ENCODE measurements at places on chromosomes 2 and 18.

- no peak overlapping the region for H3K27ac ChIP-seq
- H3K36me3 ChIP-seq: no peaks in the 10 kb centered on the region
- no peaks in the 10 kb centered on the region for H3K27me3 ChIP-seq
- no peaks in the 10 kb centered on the region for H3K4me1 ChIP-seq
- H3K4me3 ChIP-seq: no peak overlapping the region
These were observed 950.7 kb upstream of the FANCL start for GRCh38 chr2:59191781-59192180.

DNA sequence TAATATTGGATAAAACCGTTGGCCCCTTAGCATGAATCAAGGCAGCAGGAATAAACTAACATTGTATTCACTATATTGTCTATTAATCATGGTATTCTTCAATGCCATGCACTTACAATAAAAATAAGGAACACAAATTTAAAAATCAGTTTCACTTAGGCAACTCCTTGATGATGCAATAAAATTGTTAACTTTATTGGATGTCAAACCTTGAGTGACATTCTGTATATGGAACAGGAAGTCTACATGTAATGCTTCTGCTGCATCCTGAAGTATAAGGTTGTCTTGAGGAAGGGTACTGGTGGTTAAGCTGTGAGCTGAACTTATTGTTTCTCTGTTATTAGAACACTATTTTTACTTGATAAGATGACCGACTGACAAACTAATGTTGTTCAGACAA, 605.5 kb downstream of the SATB2 start:
- no peaks in the 10 kb centered on the region for H3K36me3 ChIP-seq
- no peak for DNase-seq
- H3K27ac ChIP-seq: no peak overlapping the region
- no peaks in the 10 kb centered on the region for H3K4me1 ChIP-seq
- no peak overlapping the region for H3K4me3 ChIP-seq

- H3K36me3 ChIP-seq: no peaks in the 10 kb centered on the region
- no peak overlapping the region for H3K4me3 ChIP-seq
- no peaks in the 10 kb centered on the region for H3K4me1 ChIP-seq
These were observed 1325.4 kb upstream of the ZEB2 start for GRCh38 chr2:145845207-145845894.

DNA sequence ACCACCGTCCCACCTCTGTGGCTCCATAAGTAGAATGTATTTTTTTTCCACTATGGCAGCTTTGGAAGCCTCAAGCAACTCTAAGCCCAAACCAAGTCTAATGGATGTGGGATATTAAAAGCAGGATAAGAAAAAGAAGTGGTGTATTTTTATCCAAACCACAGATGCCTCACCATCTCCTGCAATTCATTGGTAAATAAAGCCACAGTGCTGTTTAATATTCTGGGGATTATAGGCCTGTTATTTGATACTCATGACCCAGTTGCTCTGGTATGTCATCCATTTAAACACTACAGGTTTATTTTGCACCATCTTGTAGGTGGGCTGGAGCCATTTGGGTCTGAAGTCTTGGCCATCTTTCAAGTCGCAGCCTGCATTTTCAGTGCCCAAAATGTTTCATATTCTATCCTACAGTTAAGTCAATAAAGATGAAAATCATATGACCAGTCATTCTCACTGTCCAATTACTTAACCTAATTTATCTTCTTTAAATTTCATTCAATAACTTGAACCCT, 279.5 kb upstream of the EPHA4 start:
- no peaks in the 10 kb centered on the region for H3K4me1 ChIP-seq
- no peak overlapping the region for H3K4me3 ChIP-seq
- no peak overlapping the region for H3K27ac ChIP-seq
- H3K36me3 ChIP-seq: no peaks in the 10 kb centered on the region
